ENCODE measurements at places on chromosomes 5 and 9.

DNA sequence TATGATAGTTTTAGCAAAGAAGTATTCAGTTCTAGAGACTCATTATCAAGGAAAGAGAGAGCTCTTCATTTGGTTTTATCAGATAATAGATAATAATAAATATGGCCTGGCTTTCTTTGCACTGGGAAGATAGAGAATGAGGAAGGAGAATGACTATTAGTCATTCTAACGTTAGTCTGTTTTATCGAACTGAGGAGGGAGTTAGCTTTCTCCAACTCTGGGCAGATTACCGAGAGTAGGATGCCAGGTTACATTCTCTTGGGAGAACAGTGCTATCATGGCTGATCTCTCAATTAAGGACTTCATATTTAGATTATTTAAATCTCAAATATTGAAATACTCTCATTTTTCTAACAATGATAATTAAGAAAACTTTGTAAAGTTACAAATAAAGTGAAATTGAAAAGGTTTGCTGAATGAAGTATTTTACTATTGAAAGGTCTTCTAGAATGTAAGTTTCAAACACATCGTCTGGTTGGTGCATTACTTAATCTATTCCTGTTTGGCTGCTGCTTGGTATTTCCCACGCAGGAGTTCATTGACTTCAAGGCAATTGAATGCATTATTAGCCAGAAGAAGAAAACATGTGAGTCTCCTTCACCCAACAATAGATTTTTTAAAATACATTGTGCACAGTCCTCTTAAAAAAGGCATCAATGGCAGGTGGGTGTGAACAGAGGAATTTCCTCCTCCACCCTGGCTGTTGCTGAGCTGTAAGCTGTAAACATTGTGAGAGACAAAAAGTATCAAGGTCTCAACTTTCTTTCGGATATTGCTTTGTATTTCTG, 140.8 kb downstream of the C9orf152 start:
- no peak for DNase-seq

DNA sequence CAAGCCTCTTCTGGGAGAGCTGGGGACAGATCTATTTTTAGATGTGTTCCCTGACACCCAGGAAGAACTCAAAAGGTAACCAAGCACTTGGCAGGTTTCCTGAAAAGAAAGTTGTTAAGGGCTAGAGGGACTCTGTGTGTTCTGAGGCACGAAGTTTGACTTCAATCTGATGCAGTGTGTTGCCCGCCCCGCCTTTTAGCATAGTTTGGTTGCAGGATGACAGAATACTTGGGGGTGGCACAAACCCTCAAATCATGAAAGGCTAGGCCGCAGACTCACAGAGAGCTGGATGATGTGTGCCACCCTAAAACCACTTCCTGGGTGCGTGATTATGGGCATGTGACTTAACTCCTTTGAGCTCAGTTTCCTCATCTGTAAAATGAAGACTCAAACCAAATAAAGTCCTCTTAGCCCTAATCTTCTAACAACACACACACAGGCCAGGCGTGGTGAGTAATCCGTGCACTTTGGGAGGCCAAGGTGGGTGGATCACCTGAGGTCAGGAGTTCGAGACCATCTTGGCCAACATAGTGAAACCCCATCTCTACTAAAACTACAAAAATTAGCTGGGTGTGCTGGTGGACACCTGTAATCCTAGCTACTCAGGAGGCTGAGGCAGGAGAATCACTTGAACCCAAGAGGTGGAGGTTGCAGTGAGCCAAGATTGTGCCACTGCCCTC, 12.8 kb upstream of the NDFIP1 start:
- DNase-seq, result no peak

- DNase-seq, result no peak
Measured at GRCh38 chr9:122221183-122221811, 7.5 kb downstream of the LHX6 start.

GRCh38 chr5:1151316-1151715, 39.5 kb upstream of the SLC12A7 start:
- DNase-seq, result peak; percentile 80

GRCh38 chr5:142432369-142432863, 107.6 kb upstream of the SPRY4 start:
- DNase-seq, result peak; percentile 12

DNA sequence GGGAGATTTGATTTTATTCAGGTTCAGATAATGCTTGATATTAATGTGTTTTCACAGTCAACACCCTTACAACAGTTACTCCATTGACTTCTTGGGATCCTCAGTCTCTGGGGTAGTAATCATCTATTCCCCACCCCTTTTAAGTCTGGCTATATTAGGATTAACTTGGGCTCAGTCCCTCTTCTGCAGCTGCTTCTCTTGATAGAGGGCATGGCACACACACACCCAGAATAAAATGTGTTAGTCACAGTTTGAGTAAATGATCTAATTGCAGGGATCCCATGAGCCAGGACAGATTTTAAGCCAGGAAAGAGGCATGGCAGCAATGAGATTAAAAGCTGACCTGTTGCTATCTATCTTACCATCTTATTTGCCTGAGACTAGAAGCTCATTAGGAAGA, 53.7 kb upstream of the VLDLR start:
- DNase-seq, result no peak

- no peak for DNase-seq
Measured at GRCh38 chr9:90201766-90202165, 440.9 kb downstream of the DIRAS2 start.

- DNase-seq, result no peak
Measured at GRCh38 chr5:135333732-135334515, 65.1 kb downstream of the MACROH2A1 start.

- DNase-seq, result no peak
Measured at GRCh38 chr5:179873588-179874110, 15.0 kb upstream of the MRNIP start.

DNA sequence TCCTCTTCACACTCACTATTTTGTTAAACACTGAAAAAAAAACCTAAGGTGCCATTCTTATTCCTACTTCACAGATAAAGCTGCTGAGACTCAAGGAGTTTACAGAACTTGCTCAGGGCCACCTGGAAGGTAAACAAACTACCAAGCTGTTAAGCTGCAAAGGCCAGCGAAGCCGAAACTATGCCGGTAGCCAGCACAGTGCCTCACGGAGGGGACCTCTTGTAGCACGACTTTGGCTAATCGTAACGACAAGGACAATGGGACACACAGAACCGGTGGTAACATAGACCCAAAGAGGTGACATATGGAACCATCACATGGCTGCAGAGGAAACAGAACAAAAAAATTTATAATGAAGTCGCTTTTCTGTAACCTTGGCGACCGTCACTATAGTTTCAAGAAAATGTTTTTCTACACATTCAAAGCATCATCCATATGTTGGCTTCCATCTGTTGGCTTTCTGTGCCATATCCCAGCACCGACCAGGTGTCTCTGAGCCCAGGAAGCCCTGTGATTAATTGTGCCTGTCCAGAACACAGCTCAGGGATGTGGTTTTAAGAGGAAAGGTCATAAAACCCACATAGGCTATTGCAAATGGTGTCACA, 60.3 kb downstream of the S1PR3 start:
- DNase-seq, result no peak

DNA sequence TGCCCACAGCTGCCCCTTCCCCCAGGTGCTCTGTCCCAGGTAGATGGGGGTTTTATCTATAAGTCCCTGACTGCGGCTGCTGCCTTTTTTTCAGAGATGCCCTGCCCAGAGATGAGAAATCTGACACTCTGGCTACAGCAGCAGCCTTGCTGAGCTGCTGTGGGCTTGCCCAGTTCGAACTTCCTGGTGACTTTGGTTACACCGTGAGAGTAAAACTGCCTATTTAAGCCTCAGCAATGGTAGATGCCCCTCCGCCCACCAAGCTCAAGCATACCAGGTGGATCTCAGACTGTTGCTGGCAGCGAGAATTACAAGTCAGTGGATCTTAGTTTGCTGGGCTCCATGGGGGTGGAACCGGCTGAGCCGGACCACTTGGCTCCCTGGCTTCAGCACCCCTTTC, 56.8 kb downstream of the MINAR2 start:
- no peak for DNase-seq

- no peak for DNase-seq
Measured at GRCh38 chr9:110148891-110149290, 59.1 kb downstream of the C9orf152 start.

- no peak for DNase-seq
Measured at GRCh38 chr9:106479679-106480078, 383.3 kb upstream of the ZNF462 start.

DNA sequence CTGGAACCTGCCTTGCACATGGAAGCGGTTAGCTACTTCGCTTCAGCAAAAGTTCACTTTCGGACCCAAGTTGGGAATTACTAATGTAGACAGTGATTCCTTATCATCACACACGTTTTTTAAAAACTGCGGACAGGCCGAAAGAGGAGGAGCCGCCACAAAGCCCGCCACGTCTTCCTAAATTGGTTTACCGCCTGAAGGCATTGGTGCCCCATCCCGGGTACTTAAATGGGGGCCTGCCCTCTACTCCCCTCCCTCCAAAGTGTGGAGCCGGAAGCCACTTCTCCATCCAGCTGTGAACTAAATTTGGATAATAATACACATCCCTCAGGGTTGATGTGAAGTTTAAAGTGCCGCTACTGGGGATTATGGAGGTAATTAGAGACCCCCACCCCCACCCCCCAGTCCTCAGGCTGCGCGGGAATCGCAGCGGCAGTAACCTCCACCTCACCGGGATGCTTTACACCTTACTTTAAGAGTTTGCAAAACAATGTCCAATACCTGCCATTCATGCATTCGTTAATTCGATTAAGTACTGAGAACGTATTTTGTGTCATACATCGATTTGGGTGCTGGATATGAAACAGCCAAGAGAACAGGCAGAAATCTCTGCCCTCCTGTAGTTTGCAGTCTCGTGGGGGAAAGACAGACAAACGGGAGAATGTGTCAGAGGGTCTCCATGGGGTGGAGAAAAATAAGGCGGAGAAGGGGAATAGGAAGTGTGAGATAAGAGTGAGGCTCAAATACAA, 937 bp upstream of the MACROH2A1 start:
- DNase-seq, result no peak

DNA sequence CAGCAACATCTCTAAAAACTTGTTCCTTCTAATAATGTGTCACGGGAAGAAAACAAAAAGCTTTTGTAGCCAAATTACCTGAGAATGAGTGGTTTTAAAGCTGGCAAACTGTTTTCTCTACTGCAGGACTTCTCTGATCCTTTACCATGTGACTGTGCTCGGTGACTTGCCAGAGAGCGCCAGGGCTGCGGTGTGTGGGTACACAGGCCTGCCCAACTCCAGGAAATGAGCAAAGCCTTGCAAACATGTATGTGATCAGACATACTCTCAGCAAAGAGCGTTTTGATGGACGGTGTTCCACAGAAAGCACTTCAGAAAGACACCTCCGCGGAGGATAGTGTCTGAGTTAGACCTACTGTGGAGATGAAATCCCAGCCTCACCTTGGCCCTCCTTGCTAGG, 157.3 kb downstream of the SPOCK1 start:
- no peak for DNase-seq

DNA sequence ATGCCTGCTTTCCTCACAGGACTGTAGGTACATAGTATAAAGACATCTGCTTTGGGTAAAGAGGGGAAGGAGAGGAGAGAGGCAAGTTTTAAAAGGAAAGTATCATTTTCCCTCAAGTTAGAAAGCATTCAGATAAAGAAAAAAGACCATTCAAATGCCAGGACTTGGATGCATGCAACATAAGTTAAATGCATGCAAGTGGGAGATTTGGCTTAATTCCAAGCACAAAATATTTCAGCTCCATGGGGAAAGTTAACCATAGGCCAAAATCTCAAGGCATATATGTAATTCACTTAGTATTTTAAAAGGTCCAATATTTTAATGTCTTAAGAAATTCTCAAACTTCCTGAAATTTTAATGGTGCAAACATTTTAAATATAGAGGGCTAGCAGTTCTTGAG, 36.4 kb downstream of the POU5F2 start:
- no peak for DNase-seq

DNA sequence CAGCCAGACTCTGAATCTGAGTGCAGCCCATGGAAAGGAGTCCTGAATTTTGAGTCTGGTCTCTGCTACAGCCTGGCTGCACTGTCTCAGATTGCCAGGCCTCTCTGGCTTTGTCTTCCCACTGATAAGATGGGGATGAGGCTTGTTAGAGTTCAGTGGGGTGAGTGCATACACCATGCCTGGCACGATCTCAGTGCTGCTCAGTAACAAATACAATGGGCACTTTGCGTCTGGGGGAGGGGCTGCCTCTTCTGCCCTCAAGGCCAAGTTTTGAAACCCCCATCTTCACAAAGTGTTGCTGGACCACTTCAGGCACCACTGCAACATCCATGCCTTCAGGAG, 49.0 kb downstream of the PPARGC1B start:
- no peak for DNase-seq

GRCh38 chr5:142065273-142065672, 43.3 kb upstream of the NDFIP1 start:
- peak; percentile 66 for DNase-seq

GRCh38 chr5:77669677-77670076, 31.2 kb upstream of the OTP start:
- DNase-seq, result peak; percentile 34

DNA sequence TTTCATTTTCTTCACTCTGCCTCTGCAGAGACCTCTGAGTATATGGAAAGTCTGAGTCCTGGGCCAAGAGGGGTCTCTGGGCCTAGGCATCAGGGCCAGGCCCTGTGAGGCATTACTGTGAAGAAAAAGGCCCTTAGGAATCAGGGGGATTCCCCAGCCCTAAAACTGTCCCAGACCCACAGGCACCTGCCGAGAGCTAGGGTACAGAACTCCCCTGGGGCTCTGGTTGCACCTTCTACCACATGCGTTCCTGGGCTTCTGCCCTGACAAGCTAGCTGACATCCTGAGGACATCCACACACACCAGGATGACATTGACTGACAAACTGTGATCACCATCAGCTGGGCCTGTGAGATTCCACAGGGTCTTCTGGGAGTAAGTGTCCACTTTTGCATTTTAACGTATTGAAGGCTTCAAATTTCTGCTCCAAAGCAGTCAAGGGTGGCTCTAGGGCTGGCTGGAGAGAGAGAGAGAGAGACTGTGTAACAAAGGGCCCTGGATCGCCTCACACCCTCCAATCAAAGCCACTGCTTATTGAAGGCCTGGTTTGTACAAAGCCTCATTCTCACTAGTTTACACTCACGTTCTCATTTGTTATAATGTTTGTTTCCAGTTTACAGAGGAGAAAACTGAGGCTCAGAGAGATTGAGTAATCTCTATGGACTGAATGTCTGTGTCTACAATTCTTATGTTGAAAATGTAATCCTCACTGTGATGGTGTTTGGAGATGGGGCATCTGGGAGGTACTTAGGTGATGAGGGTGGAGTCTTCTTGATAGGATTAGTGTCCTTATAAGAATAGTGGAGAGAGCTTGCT, 45.1 kb downstream of the TGFBI start:
- no peak for DNase-seq

GRCh38 chr5:178340187-178340586, 107.6 kb upstream of the PHYKPL start:
- no peak for DNase-seq

GRCh38 chr9:91026266-91026665, 224.6 kb downstream of the SYK start:
- DNase-seq, result no peak

GRCh38 chr5:77642738-77643653, 4.5 kb upstream of the OTP start:
- no peak for DNase-seq

- no peak for DNase-seq
Measured at GRCh38 chr9:91035825-91036208, 234.2 kb downstream of the SYK start.

- no peak for DNase-seq
Measured at GRCh38 chr5:173909199-173909598, 21.1 kb downstream of the CPEB4 start.

GRCh38 chr5:102916109-102916508, 161.0 kb downstream of the PAM start:
- DNase-seq, result no peak

All from COR-L47 (cell line).